Astrocyte of the hippocampus (primary cell): ENCODE measurements at places on chromosomes 1 and 21.

GRCh38 chr21:41605178-41605933 is 97.4 kb upstream of the TMPRSS2 start:
- peak; percentile 15 for DNase-seq

DNA sequence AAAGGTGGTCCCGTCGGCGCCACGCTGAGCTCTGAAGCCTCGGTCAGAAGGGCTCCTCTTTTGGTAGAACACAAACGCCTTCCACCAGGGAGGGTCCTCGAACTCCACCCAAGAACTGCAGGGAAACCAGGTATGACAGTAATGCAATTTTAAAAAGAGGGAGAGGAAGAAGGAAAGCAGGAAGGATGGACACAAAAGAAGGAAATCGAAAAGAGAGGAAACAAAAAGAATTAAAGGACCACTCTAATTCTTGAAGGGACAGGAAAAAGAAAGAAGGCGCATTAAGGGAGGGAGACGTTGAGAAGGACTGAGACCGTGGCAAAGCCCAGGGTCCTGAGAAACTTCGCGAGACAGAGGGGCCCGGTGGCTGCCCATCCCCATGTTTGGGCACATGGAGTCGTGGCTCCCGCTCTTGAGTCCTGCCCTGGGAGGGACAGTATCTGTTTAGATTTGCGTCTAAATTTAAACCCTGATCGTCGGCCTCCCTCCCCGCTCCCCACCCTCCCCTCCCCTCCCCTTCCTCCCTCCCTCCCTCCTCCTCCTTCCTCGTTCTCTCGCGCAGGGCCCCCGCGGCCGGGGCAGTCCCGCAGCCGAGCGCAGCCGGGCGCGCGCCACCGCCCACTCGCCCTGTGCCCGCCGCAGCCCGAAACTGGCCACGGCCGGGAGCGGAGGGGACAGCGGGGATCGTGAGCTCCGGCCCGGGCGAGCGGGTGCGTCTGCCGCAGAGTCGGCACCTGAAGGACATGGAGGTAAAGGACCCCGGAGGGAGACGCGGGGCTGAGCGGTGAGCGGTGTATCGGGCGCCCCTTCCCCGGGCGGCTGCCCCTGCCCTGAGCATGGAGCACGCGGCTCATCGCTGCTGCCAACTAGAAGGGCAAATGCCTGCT is at the start of gene RCSD1:
TSS of gene RCSD1 (plus strand) at position 552 of the 887 bp plus-strand sequence. CDS start at position 744, 192 bp downstream.
- DNase-seq = peak; percentile 44

GRCh38 chr1:83910461-83910860 is 88.5 kb downstream of the TTLL7 start:
- no peak for DNase-seq

GRCh38 chr1:235995511-235995910 is 69.4 kb downstream of the NID1 start:
- no peak for DNase-seq

- no peak for DNase-seq
These were observed 50.3 kb upstream of the SCYL3 start for GRCh38 chr1:169943963-169944526.

DNA sequence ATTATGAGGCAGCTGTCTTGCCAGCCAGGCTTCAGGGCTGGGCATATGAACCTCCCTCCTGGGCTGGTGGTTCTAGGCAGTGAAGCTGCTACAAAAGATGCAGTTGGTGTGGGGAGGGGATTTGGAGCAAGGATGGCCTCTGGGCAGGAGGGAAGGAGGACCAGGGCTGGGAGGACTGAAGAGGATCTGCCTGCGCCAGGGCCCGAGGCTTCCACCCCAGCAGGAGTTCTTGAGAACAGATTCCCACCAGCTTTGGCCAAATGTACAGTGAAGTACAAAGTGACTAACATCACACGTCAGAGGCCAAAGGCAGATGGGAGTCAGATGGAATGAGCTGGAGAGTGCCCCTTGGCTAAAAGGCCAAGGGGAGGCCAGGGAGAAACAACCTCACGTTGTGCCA is 62.4 kb downstream of the DDX20 start:
- DNase-seq = no peak

- peak; percentile 22 for DNase-seq
These were observed 41.6 kb upstream of the MTR start for GRCh38 chr1:236753516-236753915.

DNA sequence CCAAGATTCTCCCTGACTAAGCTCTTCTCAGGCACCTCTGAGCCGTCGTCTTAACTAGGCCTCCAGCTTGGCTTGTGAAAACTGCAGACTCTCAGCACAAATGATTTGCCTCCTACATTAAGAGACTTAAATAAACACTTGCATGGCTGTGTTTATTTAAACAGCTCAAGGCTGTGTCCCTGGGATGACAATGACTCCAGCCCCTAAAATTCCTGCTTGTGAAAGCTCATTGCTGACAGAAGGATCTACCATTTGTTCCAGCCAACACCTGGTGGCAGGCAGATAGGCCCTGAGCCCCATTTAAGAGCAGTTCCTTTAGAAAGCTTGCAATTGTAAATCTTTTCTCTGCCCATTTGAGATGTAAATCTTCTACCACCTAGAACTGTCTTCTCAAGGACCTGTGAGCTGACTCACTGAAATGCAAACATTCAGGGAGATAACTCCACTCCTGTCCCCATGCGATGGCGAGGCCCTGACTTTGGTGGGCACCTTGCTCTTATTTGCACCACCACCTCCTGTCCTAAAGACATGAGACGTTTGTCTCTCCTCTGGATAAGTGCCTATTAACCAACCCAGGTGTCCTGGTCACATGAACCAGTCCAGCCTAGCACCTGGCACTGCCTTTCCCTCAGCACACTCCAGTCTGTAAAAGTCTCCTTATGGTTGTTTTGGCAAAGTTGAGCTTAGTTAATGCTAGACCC is 15.1 kb upstream of the PCP4 start:
- no peak for DNase-seq
